Islet precursor cell (in vitro differentiated cells): ENCODE measurements at places on chromosomes 4 and X.

GRCh38 chrX:107738768-107739167 is 36.8 kb downstream of the TSC22D3 start:
- no peak for DNase-seq

- peak; percentile 80 for DNase-seq
Measured at GRCh38 chr4:16206301-16206700, 20.0 kb downstream of the TAPT1 start.

DNA sequence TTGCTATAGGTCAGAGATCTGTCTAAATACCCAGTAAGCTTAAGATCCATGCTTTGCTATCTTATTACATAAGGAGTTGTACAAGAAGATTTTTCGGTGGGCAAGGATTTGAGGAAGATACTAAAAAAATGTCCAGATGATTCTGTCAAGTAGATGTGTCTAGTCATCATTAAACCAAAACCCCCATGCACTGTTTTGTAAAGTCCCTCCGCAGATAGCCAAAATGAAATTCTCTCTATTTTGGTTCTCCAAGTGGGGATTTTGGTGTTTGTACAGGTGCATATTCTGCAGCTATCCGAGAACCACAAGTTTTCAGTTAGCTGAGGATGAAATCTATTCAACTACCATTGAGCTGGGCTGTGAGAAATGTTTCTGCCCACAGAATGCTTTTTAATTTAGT is 994.8 kb downstream of the NLGN4X start:
- DNase-seq, result no peak

- no peak for DNase-seq
Measured at GRCh38 chrX:2568125-2568524, 67.3 kb upstream of the DHRSX start.

- DNase-seq, result no peak
Measured at GRCh38 chr4:185801471-185801870, 10.5 kb downstream of the SORBS2 start.

GRCh38 chrX:17546356-17546755 is 171.4 kb downstream of the NHS start:
- no peak for DNase-seq

DNA sequence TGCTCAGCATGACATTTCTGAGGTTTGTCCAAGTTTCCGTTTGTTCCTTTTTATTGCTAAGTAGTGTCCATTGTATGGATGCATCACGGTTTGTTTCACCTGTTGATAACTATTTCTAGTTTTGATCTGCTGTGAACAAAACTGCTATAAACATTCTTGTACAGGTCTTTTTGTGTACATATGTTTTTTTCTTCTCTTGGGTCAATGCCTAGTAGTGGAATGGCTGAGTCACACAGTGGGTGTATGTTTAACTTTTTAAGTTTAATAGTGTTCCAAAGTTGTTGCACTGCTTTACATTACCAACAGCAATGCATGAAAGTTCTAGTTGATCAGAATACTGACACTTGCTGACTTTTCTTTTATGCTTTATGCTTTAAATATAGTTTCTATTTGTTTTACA is 76.7 kb downstream of the MAOB start:
- no peak for DNase-seq

GRCh38 chr4:73499996-73500765 is 18.6 kb downstream of the AFM start:
- DNase-seq, result no peak

GRCh38 chr4:79747252-79747651 is 325.8 kb downstream of the ANTXR2 start:
- DNase-seq, result no peak

GRCh38 chr4:76147454-76148141 is 599 bp downstream of the NUP54 start:
- peak; percentile 89 for DNase-seq

GRCh38 chr4:3877868-3878267 is 111.7 kb downstream of the ADRA2C start:
- no peak for DNase-seq

- peak; percentile 79 for DNase-seq
Measured at GRCh38 chrX:112211459-112211858, 128.9 kb upstream of the TRPC5 start.

DNA sequence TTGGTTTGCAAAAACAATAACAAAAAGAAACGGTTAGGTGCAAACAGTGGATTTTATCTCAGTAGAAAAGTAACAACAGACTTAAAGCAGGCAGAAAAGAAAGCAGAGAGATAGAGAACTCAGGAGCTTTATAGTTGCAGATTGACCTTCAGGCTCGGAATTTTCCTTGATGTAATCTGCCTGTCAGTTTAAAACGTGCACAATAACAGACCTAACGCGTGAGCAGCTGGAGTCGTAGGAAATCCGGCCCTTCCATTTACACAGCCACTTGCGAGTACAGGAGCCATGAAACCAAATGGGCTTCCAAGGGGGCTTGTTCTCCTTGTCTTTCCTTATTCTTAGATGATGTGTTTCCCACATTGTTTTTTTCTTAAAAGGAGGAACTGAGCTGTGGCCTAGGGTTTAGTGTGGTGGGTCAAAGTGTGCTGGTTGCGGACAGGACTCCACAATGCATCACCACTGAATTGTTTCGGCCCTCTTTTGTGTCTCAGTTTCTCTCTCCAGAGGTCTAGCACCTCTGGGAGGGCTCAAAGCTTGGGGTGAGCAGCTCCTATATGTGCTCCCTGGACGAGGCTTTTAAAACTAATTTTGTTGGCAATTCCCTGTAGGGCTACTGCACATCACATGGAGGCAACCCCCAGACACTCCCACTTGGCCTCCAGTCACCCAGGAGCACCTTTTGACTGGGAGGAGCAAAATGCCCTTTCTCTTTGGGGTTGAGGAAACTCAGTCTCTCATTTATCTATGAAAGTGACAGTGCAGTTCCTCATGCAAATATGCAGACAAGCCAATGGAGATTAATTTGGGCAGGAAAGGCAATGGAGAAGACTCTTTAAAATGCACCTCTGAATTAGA is 13.9 kb upstream of the MPP1 start:
- DNase-seq, result no peak

DNA sequence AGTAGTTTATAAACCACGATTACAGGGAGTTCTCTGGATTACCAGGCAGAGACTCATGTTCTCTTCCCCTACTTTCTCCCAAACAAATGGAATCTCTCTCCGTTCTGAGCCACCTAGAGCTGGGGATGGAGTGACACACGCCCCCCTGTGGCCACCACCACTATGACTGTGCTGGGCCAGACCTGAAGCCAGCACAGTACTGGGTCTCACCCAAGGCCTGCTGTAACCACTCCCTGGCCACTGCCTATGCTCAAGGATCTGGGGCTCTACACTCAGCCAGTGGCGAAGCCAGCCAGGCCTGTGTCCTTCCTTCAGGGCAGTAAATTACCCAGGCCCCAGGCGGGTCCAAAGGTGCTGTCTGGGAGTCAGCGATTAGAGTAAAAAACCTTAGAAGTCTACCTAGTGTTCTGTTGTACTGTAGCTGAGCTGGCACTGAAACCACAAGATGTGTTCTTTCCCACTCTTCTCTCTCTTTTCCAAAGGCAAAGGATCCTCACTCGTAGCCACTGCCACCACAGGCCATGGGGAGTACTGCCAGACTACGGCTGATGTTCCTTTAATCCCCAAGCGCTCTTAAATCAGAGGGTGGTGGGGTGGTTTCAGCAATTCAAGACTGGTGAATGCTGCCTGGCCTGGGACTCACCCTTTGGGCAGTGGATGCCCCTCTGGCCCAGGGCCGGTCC is 412.2 kb upstream of the ARX start:
- DNase-seq, result peak; percentile 78

DNA sequence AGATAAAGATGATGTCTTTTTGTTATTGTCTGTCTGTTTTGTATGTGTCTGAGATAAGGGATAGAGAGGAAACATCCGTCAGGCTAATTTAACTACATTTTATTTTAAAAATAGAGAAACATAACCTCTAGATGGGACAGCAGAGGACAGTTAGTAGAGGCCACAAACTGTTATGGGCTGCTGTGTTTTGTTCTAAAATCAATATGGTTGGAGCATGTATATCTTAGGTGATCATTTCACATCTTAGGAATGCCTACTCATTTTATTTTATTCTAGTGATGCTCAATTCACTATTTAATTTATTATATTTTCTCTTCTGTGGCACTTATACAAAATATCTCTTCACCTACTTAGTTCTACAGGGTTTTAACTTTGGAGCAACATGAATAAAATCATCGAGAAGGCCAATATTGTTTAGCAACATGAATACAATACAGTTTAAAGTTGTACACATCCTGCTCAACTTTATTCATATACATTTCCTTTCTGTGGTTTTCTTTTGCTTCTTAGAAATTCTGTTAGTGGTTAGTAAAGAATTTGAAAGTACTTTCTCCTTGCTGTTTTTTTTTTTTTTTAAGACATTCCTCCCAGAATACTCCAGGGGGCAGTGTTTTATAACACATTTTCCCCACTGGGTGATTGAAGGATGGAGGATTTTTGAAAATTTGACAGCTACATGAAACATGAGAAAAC is 392.9 kb downstream of the UNC5C start:
- DNase-seq, result no peak

- no peak for DNase-seq
Measured at GRCh38 chr4:159250751-159251325, 148.0 kb downstream of the RAPGEF2 start.

GRCh38 chr4:73704314-73705055 is 35.9 kb upstream of the CXCL8 start:
- DNase-seq, result no peak

- DNase-seq, result no peak
Measured at GRCh38 chrX:101668143-101668542, 8.5 kb upstream of the ARMCX2 start.

DNA sequence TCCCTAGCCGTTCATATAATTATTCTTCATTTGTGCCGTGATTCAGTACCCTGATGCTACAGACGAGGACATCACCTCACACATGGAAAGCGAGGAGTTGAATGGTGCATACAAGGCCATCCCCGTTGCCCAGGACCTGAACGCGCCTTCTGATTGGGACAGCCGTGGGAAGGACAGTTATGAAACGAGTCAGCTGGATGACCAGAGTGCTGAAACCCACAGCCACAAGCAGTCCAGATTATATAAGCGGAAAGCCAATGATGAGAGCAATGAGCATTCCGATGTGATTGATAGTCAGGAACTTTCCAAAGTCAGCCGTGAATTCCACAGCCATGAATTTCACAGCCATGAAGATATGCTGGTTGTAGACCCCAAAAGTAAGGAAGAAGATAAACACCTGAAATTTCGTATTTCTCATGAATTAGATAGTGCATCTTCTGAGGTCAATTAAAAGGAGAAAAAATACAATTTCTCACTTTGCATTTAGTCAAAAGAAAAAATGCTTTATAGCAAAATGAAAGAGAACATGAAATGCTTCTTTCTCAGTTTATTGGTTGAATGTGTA is 7.0 kb downstream of the SPP1 start:
- peak; percentile 61 for DNase-seq

- no peak for DNase-seq
Measured at GRCh38 chr4:97720869-97721432, 422.3 kb downstream of the STPG2 start.

- no peak for DNase-seq
Measured at GRCh38 chr4:56874923-56875322, 32.8 kb upstream of the REST start.

DNA sequence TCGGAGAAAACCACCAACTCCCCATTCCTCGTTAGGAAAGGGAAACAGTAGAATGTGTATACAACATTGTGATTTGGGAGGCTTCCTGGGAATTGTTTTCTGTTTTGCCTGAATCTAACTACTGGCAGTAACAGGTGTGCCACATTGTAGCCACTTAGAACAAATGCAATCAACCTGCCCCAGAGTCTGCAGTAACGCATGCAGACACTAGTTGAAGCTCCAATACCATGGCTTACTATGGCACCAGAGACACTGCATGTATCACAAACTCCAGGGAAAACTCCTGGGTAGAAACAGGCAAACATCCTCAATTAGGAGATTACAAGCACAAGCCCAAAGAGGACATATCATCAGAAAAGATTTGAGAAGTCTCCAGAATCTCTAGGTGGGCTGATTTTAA is 154.2 kb upstream of the NEIL3 start:
- DNase-seq, result peak; percentile 54

DNA sequence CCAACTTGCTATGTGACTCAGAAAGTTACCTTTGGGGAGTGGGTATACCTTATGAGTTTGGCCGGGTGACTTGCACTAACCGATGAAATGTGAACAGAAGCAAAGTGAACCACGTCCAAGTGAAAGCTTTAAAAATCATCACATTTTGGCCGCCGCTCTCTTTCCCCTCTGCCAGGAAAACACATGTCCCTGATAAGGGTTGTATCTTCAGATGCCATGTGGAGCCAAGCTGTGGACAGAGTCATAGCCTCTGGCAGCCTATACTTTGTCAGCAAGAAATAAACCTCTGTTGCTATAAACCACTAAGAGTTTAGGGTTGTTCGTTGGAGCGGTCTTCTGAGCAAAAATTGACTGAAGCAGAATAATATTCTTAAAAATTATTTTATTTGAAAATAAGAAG is 92.3 kb downstream of the PRDM5 start:
- DNase-seq, result no peak

- peak; percentile 60 for DNase-seq
Measured at GRCh38 chr4:113760094-113760794, 1.3 kb downstream of the CAMK2D start.

GRCh38 chr4:164997324-164997723 is 19.9 kb upstream of the TRIM61 start:
- DNase-seq, result no peak

GRCh38 chr4:145216535-145216934 is 36.1 kb upstream of the OTUD4 start:
- no peak for DNase-seq

DNA sequence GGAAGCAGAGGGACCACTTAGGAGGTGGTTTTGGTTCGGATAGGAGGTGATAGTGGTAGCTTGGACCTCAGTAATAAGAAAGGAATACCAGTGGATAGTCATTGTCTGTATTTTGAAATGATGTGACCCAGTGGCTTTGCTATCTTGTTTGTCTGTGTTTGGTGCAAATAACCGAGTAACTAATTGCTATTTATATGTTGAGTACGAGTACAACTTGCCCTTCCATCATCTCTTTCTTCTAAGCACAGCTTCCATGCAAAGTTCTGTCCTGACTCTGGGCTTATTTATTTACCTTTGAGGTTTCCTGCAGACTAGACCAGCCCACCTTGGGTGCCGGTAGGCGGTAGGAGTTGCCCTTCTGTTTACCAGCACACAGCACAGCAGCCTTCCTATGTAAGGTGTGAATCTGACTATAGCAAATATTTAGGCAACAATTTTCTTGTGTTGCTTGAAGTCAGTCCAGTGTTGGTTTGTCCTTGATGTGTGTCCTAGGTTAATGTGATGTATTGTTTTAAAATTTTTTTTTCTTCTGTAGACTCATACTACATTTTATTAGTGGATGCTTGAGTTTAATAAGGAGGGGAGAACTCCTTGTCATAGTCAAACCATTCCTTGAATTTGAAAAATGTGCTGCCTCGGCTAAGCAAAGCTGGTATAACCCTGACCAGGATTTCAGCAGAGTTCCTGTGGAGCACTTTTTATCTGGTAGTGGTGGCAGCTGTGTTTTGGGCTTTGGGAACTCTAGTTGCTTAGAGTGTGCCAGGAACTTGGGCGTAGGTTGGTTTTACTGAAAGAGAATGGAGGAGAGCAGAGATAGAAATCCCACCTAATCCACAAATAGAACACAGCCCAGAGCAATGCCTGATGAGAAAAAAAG is 21.9 kb downstream of the PTTG2 start:
- DNase-seq, result peak; percentile 66

GRCh38 chr4:17309567-17310268 is 202.2 kb downstream of the QDPR start:
- DNase-seq, result no peak

GRCh38 chrX:68045008-68045577 is 388.2 kb downstream of the OPHN1 start:
- DNase-seq, result no peak
